NCI-H345 (cell line): ENCODE measurements at places on chromosomes 2 and 18.
A peak's percentile ranks its signal among the peaks of the same experiment; 100 is the strongest.

DNA sequence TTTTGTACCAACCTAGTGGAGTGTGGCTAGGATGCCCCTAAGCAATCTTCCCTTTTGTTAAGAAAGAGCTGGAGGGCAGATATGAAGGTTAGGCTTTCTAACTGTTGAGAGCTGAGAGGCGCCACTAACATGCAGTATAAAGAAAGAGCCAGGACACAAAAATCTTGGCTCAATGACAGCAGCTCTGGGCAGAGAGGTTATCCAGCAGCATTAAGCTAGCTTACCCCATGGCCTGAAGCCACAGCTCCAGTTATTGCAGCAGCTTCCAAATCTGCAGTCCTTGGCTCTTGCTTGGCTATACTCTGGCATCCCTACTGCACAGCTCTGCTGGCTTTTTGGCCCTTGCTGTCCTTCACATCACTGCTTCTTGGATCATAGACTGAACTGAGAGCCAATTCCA is 213.4 kb downstream of the GPD2 start:
- DNase-seq, result peak; percentile 1

DNA sequence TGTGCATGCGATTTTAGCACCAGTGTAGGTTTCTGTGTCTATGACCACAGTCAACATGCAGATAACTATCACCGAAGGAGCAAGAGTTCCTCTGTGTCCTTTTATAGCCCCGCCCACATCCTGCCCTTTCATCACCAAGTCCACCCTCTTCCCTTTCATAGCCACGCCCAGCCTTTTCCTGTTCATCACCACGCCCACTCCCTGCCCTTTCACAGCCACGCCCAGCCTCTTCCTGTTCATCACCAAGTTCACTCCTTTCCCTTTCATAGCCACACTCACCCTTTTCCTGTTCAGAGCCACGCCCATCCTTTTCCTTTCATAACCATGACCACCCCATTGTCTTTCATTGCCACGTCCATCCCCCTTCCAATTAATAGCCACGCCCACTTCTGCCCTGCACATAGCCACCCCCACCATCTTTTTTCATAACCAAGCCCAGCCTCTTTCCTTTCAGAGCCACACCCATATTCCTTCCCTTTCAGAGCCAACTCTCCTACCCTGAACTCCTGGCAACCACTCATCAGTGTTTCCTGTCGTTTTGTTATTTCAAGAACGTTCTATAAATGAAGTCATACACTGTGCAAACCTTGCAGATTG is 273.9 kb downstream of the MYT1L start:
- DNase-seq, result peak; percentile 57

DNA sequence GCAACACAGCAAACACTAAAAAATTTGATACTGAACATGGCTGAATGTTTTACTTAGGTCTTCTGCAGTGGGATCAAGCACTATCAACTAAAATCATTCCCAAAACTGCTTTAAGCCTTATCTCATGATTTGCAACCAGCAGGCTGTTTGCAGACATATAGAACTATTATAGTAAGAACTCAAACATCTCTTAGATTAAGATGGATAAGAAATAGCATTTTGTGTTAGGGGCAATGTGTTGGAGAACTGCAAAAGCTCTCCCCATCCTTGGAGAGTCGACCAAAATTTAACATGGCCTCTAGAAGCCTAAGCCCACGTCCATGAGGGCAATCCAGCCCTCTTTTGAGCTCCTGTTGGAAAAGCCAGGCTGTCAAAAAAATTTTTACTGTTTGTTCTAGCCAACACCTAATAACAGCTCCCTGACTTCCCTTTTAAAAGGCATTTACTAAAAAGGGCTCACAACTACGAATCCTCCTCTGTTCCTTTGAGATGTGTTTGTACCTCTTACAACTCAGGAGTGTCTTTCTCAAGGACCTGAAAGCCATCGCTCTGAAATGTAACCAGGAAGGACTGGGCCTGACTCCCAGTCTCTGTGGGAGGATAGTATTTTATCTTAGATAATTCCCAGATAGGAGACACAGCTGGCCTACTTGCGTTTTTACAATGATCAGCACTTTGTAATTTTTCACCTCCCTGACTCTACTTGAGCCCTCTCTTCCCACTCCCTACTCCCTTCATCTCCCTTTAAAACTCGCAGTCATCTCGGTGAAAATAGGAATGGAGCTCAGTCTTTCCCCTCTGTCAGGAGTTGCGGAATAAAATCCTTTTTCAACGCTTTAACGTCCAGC is 1.4 kb downstream of the KRCC1 start:
- DNase-seq, result no peak

DNA sequence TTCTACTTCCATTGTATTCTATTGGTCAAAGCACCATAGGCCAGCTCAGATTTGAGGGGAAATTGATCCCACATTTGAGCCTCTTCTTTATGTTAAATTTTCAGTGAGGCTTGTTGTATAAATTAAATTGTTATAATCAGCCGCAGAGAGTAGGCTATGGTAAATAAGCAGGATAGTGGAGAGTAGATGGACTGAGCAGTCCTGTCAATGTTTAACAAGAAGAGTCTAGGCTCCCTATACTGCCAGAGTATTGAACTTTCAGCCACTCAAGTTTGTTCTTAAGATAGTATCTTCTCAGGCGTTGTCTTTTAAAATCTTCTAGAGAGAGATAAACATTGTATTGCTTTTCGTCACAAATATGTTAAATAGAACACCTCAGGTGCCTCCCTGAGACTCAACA is 100.9 kb downstream of the PRKRA start:
- no peak for DNase-seq

GRCh38 chr2:122300758-122301157 is 545.3 kb downstream of the TSN start:
- no peak for DNase-seq

GRCh38 chr18:32714571-32715148 is 58.2 kb downstream of the KLHL14 start:
- peak; percentile 73 for DNase-seq

DNA sequence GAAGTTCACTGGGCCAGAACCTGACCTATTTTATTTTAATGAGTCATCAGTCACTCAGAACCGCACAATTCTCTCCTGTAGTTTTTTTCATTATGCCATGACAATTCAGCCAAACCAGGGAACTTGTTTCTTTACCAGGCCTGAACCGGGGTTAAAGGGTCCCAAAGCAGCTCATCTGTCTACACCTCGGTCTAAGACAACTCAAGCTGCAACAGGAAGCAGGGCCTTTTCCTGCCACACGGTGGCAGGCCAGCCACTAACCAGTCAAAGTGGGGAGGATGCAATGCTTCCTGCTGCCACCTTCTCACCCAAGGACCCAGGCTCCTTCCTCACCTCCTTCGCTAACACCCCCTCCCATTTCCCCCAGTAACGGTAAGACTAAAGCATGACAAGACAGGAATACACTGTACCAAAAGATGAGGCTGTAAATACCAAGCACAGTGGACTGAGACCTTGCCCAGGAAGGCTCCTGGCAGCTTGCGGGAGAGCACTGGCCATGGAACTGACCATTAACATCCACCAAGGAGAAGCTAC is 56.7 kb upstream of the ACKR3 start:
- no peak for DNase-seq
